ENCODE measurements at places on chromosomes 1 and 21. TPM values are rescaled to one million over a fixed set of nuclear protein-coding genes. Genes with fewer than 3 reads are reported as not detected.

SPSB1 gene
- 5.5 TPM for total RNA-seq

SERTAD4 gene
- total RNA-seq, result 1.1 TPM

GRCh38 chr1:198161718-198162090 lies 4.9 kb downstream of the NEK7 start:
- no peak overlapping the region for H3K4me3 ChIP-seq
- peaks cover 55% of the 10 kb centered on the region for H3K4me1 ChIP-seq
- no peak for DNase-seq
- peak overlapping the region; percentile 96 for H3K27ac ChIP-seq
- H3K27me3 ChIP-seq, result no peaks in the 10 kb centered on the region
- H3K36me3 ChIP-seq, result no peaks in the 10 kb centered on the region

GRCh38 chr1:157367091-157367739 lies 185.1 kb downstream of the FCRL5 start:
- no peak overlapping the region for H3K27ac ChIP-seq
- peaks cover 8% of the 10 kb centered on the region for H3K4me1 ChIP-seq
- H3K36me3 ChIP-seq, result no peaks in the 10 kb centered on the region
- no peak overlapping the region for H3K4me3 ChIP-seq

DNA sequence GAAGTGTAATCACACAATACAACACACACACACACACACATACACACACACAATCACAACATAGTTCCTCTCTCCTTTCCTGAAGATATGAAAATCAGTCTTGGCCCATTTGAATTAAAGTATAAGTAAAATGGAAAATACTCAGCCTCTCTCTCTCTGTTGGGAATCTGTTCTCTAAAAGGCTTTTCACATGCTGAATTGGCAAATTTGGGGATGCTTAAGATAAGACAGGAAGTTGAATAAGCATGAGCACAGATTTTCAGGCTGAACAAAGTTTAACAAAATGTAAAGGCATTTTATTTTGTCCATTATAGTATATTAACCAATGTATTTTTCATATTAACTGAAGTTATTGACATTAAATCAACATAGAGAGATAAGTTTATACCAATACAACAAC lies 23.7 kb upstream of the FMO2 start:
- H3K27me3 ChIP-seq, result no peaks in the 10 kb centered on the region
- peak overlapping the region; percentile 93 for H3K27ac ChIP-seq
- peaks cover 43% of the 10 kb centered on the region for H3K4me1 ChIP-seq
- DNase-seq, result no peak
- H3K36me3 ChIP-seq, result peaks cover 4% of the 10 kb centered on the region
- H3K4me3 ChIP-seq, result peak overlapping the region; percentile 40

DNA sequence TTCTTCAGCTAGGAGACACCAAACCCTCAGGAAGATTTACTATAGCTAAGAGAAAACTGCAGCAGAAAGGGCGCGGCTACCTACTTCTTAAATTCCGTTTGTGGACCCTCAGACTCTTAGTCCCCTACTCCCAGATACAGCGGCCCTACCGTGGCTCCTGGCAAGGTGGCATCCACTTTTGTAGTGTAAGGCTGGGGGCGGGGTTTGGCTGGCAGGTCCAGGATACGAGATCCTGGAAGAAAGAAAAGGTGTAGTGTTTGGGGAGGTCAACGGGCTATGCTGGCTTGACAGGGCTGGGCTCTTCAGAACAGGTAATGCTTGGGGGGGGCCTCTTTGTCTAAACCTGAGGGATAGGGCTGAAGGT lies 280 bp downstream of the CREB3L4 start:
- H3K27me3 ChIP-seq, result no peaks in the 10 kb centered on the region
- H3K27ac ChIP-seq, result peak overlapping the region; percentile 96
- DNase-seq, result no peak

DNA sequence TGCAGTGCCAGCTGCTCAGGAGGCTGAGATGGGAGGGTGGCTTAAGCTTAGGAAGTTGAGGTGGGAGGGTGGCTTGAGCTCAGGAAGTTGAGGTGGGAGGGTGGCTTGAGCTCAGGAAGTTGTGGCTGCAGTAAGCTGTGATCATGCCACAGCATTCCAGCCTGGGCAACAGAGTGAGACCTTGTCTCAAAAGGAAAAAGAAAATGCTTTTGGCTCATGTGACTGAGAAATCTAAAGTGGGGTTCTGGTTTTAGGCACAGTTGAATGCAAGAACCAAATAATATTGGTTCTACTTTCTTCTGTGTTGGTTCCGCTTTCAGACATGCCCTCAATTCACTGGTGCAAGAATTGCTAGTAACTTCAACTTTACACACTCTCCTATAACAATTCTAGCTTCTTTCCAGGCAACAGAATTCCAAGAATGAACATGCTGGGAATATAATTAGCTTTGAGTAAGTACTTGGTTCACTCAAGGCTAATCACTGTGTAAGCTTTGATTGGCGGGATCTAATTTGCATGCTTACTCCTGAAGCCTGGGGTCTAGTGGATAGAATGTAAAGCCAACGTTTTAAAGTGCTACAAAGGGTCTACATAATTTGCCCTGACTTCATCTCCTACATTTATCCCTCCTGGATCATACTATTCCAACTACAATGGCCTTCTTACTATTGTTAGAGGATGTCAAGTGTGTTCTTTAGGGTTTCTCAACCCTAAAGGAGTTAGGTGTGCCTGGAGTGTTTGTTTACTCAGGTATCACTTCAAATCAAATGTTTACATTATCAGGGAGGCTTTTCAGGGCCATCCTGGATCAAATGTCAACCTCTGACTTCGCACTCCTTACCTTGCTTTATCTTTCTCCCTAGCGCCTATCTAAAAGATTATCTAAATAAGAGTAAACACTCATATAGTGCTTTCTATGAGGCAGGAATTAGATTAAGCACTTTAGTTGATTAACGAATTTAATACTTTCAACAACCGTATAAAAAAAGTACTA lies 115.1 kb downstream of the SLC16A1 start:
- H3K27ac ChIP-seq, result no peak overlapping the region
- H3K27me3 ChIP-seq, result peaks cover 10% of the 10 kb centered on the region
- no peak overlapping the region for H3K4me3 ChIP-seq
- no peaks in the 10 kb centered on the region for H3K36me3 ChIP-seq
- DNase-seq, result no peak

GRCh38 chr1:45465277-45465676 lies 25.7 kb downstream of the TESK2 start:
- no peaks in the 10 kb centered on the region for H3K27me3 ChIP-seq
- no peaks in the 10 kb centered on the region for H3K36me3 ChIP-seq
- no peak for DNase-seq
- H3K4me3 ChIP-seq, result no peak overlapping the region

- H3K27me3 ChIP-seq, result no peaks in the 10 kb centered on the region
- no peaks in the 10 kb centered on the region for H3K36me3 ChIP-seq
- no peak overlapping the region for H3K4me3 ChIP-seq
- no peak for DNase-seq
These were observed 90.5 kb downstream of the CDC42BPA start for GRCh38 chr1:227227761-227228160.

DNA sequence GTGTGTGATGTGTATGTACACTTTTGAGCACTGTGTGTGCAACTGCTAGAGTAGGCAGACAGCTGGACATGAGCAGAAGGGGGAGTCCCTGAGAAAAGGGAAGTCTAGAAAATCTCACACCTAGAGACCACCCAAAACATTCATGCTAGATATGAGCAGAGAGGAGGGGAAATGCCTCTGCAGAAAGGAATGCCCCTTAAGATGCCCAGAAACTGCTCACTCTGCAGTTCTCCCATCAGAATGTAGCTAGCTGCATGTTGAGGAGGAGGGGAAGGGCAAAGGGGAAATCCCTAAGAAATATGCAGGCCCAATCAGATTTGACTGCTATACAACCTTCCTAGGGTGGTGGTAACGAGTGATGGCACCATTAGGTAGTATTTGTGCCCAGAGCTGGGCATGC lies 31.8 kb upstream of the MAGOH start:
- H3K27me3 ChIP-seq, result no peaks in the 10 kb centered on the region
- no peaks in the 10 kb centered on the region for H3K4me1 ChIP-seq
- no peak overlapping the region for H3K4me3 ChIP-seq

- H3K27ac ChIP-seq, result no peak overlapping the region
- peaks cover 4% of the 10 kb centered on the region for H3K27me3 ChIP-seq
- no peaks in the 10 kb centered on the region for H3K36me3 ChIP-seq
- no peak for DNase-seq
- H3K4me3 ChIP-seq, result no peak overlapping the region
These were observed 52.1 kb upstream of the DIPK1A start for GRCh38 chr1:93013145-93014065.

- peaks cover 27% of the 10 kb centered on the region for H3K4me1 ChIP-seq
- no peak for DNase-seq
- no peaks in the 10 kb centered on the region for H3K36me3 ChIP-seq
- no peak overlapping the region for H3K4me3 ChIP-seq
These were observed 53.9 kb upstream of the COL18A1 start for GRCh38 chr21:45351061-45351460.

- H3K27ac ChIP-seq, result no peak overlapping the region
- H3K4me3 ChIP-seq, result no peak overlapping the region
- peaks cover 7% of the 10 kb centered on the region for H3K27me3 ChIP-seq
- H3K36me3 ChIP-seq, result no peaks in the 10 kb centered on the region
These were observed 38.0 kb upstream of the PPP2R5A start for GRCh38 chr1:212247179-212247721.

DNA sequence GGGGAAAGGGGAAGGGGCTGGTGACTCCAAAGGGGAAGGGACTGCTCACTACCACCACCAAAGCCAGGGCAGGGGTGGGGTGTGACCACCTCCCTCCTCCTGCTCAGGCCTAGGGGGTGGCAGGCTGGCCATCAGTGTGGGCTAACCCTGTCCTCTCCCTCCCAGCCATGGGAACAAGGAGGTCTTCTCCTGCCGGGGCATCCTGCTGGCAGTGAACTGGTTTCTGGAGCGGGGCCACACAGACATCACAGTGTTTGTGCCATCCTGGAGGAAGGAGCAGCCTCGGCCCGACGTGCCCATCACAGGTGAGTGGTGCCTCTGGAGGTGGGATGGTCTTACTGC lies 5.7 kb downstream of the ZC3H12A start:
- H3K4me1 ChIP-seq, result peaks cover 6% of the 10 kb centered on the region
- H3K4me3 ChIP-seq, result no peak overlapping the region
- no peak for DNase-seq
- H3K27ac ChIP-seq, result no peak overlapping the region

All from progenitor cell of endocrine pancreas (in vitro differentiated cells).